ENCODE measurements at places on chromosomes 11 and 22.
A peak's percentile ranks its signal among the peaks of the same experiment; 100 is the strongest.

DNA sequence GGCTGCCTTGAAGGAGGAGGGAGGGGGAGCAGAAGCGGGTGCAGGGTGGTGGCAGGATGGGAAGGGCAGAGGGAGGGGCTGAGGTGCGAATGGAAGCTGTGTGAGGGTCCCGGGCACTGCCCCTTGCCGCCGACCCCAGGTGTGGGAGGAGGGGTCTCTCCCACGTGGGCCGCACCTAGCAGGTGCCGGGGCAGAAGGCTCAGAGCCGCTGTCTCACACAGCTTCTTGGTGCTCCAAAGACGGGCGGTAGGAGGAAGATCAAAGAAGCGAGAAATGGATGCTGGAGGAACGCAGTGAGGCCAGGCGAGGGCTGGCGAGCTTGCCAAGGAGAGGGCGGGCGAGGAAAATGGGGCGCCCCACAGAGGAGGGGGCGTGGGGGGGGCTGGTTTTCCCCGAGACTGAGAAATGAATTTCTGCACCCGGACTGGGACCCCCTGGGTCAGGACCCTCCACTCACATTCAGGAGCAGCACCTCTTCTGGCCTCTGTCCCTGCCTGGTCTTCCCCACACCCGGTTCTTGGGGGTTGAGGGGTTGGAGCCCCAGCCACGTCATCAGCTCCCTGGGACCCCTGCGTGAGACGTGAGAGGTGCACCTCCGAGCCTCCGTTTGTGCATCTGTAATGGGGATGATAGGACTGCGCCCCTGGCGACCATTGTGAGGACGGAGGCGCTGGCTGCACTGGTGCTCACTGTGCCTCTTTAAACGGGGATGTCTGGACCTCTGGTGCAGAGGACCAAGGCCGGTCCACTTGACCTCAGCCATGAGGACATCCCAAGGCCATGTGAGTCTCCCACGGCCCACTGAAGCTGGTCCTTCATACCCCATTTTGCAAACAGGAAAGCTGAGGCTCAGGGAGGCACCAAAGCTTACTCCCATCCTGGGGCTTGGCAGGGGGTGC lies 16.8 kb downstream of the LSP1 start:
- DNase-seq = no peak

GRCh38 chr11:91707652-91708482 lies 516.8 kb upstream of the FAT3 start:
- no peak for DNase-seq

GRCh38 chr11:46364056-46364455 lies 16.8 kb downstream of the DGKZ start:
- no peak for DNase-seq

- DNase-seq = no peak
Measured at GRCh38 chr11:8243458-8243857, 20.2 kb downstream of the LMO1 start.

DNA sequence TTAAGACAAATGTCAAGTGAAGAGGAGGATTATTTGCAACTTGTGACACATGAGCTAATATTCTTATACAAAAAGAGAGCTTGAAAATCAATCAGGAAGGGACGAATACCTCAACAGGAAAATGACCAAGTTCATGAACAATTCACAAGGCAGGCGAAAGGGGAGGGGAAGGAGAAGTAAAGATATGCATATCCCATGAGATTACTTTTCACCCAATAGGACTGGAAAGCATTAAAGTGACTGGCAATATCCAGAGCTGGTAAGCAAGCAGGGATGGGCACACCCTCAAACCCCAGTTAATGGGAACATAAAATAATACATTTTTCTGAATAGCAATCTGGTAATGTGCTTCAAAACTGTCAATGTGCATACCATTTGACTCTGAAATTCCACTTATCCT lies 129.5 kb downstream of the SLC1A2 start:
- peak; percentile 10 for DNase-seq

GRCh38 chr11:133047036-133047770 lies 485.1 kb downstream of the OPCML start:
- no peak for DNase-seq

GRCh38 chr11:128548649-128549255 lies 38.6 kb downstream of the ETS1 start:
- no peak for DNase-seq

GRCh38 chr22:28952857-28953256 lies 69.5 kb downstream of the ZNRF3 start:
- DNase-seq = peak; percentile 39

DNA sequence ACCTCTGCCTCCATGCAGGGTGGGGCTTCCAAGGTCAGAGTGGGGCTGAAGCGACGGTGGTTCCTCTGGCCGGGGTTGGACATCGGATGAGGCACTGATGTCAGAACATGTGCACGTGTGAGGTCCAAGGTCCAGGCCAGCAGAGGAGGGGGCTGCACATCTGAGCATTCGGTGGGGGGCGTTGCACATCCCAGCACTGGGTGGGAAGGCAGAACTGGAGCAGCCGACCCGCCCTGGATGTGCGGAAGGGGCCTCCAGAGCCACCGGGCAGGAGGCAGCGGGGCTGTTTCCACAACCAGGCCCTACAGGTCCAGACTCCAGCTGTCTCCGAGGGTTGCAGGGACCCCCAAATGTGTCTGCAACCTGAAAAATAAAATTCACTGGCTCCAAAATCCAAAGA lies 271.0 kb downstream of the CTTN start:
- no peak for DNase-seq

DNA sequence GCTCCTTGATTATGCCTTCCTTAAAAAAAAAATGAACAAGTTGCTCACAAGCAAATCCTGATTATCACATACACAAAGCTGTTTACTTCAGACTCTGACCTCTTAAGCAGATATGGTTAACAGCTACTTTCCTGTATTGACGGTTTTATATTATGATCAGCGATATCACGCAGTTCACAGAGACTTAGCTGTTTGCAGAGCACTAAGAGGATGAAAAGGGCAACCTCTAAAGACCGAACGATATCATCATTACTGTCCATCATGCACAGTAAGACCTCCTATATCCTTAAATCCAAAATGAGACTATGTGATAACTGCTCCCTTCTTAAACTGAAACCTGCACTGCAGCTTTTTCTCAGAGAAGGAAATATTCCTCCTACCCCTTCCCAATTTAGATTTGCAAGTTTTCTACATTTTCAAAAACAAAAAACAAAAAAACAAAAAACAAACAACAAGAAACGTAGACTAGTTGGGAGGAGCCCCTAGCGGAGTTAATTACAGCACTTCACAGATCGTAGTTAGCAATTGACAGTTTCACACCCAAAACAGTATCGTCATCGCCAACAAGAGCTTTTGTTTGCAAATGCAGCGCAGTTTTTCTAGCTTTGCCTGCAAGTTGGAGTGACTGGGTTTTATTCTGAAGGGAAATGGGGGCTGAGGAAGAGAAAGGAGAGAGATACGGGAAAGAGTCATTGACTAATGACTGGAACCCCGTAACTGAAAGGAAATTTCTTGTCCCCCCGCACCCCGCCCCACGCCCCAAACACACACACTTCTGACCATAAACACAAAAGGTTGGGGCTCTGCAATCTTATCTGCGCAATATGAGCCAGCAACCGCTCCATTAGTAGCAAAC lies 1.2 kb downstream of the DDX6 start:
- peak; percentile 10 for DNase-seq

GRCh38 chr11:2143799-2144543 lies 4.8 kb upstream of the IGF2 start:
- no peak for DNase-seq

DNA sequence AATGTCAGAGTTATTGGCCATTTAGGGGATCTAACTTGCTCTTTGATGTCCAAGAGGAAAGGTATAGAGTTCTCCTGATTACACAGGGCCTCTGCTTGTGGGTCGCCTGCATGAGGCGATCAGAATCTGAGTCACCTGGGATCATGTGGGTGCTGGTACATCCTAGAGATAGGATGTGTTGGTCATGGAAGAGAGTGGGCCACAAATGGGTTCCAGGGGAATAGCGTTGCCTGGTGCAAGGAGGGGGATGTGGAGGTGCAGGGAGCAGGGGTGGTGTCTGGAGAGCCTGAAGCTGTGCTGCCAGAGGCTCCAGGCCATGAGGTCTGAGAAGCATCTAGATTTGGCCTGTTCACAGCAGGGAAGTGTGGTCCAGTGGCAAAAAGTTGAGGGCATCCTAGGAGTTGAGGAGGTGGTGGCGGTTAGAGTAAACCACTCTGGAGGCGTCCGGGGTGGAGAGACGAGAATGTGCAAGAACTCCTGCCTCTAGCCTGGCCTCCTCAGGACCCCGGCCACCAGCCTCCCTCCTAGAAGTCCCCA lies 92.8 kb downstream of the MED15 start:
- DNase-seq = no peak

GRCh38 chr11:33802194-33802950 lies 28.1 kb upstream of the FBXO3 start:
- DNase-seq = peak; percentile 57

DNA sequence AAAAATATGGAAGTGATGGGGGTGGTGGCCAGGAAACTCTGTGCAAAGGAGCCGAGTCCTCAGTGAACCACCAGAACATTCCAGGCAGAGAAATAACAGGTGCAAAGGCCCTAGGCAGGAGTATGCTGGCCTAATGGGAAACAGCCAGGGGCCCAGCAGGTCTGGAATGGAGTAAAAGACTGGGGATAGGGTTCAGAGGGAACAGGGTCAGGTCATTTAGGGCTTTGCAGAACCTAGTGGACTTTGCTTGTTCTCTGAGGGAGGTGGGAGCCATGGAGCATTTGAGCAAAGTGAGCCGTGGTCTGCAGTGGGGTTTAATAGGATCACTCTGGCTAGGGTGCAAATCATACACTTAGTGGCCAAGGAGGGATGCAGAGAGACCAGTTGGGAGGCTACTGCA lies 8.7 kb downstream of the CRYBB3 start:
- no peak for DNase-seq

DNA sequence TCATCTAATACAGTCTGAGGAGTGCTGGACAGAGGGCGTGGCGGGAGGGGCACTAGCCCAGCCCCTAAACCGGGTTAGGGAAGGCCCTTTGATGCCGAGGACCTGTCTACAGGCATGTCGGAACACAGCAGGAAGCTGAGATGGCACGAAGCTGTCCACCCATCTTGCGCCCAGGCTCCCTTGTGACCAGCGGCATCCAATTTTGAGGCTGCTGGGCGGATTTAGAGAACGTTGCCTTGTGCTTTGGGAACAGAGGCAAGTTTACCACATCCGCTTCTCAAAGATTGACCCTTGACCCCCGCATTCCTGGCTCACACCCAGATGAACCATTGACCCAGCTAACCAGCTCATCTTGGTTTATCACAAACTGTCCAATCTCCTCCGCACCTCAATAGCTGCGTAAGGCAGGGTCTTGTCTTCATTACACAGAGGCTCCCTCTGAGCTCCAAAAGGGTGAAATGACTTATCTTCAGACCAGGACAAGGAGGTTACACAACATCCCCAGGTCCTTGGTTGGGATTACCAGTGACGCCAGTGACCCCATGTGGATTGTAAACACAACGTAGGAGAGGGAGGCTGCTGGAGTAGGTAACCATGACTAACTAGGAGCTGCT lies 4.5 kb downstream of the FAM83F start:
- DNase-seq = no peak

GRCh38 chr11:88590361-88590760 lies 252.8 kb upstream of the CTSC start:
- no peak for DNase-seq

DNA sequence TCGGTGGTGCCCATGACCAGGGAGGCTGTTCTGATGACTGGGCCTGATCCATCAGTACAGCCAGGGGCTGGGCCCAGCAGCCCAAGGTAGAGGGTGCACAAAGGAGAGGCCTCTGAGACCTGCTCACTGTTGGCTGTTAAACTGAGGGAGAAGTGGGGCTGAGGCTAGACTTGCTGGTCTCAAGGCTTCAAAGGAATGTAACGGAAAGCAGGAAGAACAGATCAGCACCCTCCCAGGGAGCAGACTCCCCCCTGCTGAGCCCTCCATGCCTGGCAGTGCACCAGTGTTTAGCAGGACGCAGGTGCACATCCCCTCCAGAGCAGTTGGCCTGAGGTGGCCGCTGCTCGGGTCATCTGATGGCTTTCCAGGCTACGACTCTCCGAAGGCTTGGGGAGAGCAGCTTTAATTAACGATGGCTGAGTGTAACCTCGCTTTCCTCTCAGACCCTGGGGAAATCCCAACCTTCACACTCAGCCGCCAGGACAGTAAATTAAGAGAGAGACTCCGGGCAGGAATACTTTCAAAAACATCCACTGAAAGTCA lies 255.7 kb upstream of the NARS2 start:
- DNase-seq = no peak

GRCh38 chr11:93741882-93742226 lies 382 bp downstream of the C11orf54 start:
- DNase-seq = peak; percentile 54

GRCh38 chr11:100741866-100742625 lies 55.0 kb downstream of the ARHGAP42 start:
- DNase-seq = no peak

- no peak for DNase-seq
Measured at GRCh38 chr22:35638001-35638400, 10.2 kb upstream of the APOL6 start.

DNA sequence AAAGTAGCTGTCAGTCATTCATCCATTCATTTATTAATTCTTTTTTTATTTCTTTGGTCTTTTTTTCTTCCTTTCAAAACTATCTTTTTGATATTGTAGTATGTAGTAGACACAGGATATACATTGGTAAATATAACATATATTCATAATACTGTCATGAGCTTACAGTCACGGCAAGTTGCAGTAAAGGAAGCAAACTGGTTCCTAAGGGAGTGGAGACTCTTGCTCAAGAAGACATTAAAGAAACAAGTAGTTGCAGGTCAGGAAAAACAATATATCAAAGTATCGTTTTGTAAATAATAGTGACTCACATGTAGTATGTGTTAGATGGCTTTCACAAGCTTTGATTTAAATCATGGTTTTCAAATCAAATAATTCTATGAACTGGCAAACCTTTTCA lies 7.5 kb downstream of the OR5AR1 start:
- no peak for DNase-seq

- DNase-seq = peak; percentile 8
Measured at GRCh38 chr11:60130496-60130895, 42.0 kb downstream of the MS4A2 start.

Data from HTR-8/SVneo (cell line).